ENCODE measurements at places on chromosomes 6 and 20.

GRCh38 chr20:34915749-34916455 lies 39.5 kb downstream of the ACSS2 start:
- DNase-seq: no peak

GRCh38 chr6:92708270-92708669 lies 711.1 kb downstream of the EPHA7 start:
- DNase-seq: no peak

- no peak for DNase-seq
These were observed 7.6 kb upstream of the LKAAEAR1 start for GRCh38 chr20:64091770-64092169.

- no peak for DNase-seq
These were observed 8.6 kb upstream of the IP6K3 start for GRCh38 chr6:33755070-33755869.

DNA sequence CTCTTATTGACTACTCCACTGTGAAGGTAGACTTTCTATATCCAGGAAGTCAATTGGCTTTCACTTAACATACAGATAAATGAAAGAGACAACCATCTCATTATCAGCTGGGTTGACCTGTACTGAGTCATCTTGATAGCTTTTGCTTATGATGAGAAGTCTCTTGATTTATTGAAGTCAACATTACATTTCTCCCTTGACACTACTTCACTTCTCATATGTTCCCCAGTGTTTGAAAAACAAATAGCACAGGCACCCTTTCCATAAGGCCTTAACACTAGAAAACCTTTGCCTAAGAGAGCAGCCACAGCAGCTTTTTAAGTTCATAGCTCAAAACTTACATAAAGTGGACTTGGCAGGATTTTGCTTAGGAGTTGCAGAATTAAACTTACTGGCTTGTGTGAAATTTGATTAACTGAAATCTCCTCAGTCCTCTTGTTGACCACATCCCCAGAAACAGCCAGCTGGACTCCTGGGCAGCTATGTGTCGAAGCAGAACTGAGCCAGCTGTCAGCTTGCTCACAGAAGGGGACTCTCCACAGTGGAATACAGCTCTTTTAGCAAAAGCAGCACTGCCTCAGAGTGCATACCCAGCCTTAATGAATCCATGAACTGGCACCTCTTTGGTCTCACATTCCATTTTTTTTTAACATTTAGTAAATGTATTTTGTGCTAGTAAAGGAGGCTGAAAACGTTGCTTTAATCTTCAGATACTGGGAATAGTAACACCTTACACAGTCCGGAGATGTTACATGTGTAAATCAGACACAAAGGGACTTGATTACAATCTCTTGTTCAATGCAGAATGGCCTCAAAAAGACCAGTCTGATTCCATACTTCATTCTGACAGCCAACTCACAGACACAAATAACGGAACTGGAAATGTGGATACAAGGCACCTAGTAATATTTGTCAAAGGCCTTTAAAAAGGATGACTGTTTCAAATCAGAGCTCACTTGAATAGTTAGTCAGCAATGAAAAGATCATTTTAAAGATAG lies 1532.7 kb downstream of the HACE1 start:
- DNase-seq: no peak

GRCh38 chr20:8952721-8953120 lies 116.2 kb upstream of the PLCB4 start:
- no peak for DNase-seq

GRCh38 chr20:35269055-35269781 lies 8.7 kb downstream of the MMP24OS start:
- peak; percentile 38 for DNase-seq

- DNase-seq: no peak
These were observed 94.7 kb downstream of the SMOC2 start for GRCh38 chr6:168535711-168536110.

- no peak for DNase-seq
These were observed 88.1 kb upstream of the IYD start for GRCh38 chr6:150280703-150281102.

GRCh38 chr6:136795996-136796395 lies 3.7 kb upstream of the MAP3K5 start:
- DNase-seq: no peak

DNA sequence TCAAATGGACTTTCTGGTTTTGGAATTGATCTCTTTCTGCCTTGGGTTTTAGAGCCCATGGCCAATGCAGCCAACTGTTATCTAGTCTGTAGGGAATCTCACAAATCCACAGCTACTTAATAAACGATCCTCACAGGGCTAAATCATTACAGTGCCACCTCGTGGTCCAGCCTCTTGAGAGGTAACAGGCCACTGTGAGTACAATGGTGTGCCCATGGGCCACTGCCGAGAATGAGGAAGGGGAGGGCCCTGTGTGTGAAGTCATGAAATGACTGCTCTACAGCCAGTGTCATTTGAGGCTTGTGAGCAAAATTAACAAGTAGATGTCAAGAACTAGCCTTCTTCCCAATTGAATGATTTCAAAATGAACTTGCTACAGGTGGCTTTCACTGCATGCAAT lies 54.3 kb upstream of the GMPR start:
- no peak for DNase-seq

DNA sequence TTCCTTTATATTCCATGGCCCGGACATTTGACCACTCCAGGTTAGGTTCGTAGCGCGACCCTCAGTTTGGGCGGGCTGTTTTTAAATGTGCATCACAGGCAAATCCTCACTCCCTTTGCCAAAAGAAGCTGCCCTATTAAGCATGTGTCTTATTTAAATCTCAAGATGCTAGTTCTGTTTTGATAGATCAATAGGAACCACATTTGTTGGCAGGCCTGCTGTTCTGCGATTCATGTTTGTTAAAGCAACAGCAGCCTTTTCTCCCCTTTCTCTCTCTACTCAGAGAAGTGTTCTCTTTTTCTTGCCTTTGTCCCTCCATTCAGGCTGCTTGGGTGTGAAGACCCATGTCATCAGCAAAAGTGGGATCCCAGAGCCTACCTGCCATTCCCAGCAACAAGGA lies 212.0 kb upstream of the SSTR4 start:
- no peak for DNase-seq

GRCh38 chr20:57130160-57130772 lies 136.2 kb downstream of the BMP7 start:
- DNase-seq: no peak

DNA sequence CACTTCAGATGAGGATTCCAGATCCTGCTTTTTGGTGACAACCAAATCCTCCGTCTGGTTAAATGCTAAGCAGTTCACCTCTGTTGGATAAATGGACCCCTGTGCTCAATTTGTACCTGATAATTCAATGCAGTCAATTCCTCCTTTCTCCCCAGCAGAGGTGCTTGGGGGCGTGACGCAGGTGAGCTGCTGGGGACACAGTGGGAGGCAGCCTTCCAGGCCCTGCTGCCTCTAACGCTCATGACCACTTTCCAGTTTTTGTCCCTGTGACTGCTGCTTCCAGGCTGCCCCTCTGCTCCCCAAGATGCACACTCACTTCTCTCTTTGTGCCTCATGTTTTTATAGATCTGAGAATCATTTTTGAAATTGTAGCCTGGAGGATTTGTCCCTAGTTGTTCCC lies 78.5 kb downstream of the TTLL2 start:
- DNase-seq: no peak

DNA sequence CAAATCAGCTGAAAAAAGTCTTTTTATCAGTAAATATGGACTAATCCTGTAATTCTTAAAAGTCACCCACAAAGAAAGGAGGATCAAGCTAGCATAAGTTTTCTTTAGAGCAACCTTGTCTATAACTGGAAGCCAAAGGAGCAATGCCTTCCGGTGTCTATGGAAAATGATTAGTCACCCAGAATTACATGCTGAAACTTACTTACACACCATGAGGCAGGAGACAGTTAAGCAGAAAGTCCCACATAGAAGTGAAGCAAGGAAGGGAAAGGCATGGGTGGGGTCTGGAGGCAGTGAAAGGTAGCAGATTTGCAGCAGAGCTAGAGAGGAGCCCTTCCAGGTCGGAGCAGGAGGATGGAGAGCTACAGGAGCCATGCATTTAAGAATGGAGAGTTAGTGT lies 153.7 kb upstream of the RIPOR2 start:
- no peak for DNase-seq

DNA sequence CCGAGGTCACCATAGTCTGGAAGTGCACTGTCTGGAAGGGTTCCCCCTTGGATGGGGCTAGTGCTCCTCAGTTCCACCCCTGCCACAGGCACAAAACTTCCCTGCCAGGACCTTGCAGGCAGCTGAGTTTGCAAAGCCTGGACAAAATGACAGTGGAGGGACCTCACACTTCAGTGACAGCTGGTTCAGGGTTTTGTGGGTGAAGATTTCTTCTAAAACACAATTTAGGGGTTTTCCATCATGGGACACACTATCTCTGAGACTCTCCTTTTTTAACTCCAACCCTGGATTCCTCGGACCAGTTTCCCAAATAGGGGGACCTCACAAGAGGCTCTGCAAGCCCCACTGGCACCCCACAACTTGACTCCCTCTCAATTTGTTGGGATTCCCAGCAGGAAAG lies 33.6 kb upstream of the PREX1 start:
- no peak for DNase-seq

GRCh38 chr6:71584712-71585436 lies 296.3 kb downstream of the OGFRL1 start:
- DNase-seq: no peak

GRCh38 chr6:20802596-20802995 lies 268.3 kb downstream of the CDKAL1 start:
- DNase-seq: no peak

DNA sequence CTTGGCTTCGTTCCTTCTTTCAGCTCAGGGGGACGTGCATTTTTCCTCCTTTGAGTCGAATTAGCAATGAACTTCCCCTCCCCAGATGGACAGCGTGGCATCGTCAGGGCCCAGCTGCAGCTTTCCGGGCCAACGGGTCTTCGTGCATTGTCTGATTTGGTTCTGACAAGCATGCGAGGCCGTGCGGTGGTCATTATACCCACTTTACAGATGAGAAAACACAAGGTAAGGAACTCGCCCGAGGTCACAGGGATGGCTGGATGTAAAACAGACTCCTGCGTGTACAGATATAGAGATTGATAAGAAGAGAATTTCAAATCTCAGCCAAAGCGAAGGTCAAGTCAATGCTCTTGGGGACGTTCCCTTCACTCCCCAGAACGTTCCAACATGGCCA lies 187.6 kb upstream of the SULF2 start:
- no peak for DNase-seq

- no peak for DNase-seq
These were observed 916.5 kb downstream of the QKI start for GRCh38 chr6:164331026-164331425.

- no peak for DNase-seq
These were observed 95.1 kb downstream of the LIN28B start for GRCh38 chr6:105051941-105052471.

DNA sequence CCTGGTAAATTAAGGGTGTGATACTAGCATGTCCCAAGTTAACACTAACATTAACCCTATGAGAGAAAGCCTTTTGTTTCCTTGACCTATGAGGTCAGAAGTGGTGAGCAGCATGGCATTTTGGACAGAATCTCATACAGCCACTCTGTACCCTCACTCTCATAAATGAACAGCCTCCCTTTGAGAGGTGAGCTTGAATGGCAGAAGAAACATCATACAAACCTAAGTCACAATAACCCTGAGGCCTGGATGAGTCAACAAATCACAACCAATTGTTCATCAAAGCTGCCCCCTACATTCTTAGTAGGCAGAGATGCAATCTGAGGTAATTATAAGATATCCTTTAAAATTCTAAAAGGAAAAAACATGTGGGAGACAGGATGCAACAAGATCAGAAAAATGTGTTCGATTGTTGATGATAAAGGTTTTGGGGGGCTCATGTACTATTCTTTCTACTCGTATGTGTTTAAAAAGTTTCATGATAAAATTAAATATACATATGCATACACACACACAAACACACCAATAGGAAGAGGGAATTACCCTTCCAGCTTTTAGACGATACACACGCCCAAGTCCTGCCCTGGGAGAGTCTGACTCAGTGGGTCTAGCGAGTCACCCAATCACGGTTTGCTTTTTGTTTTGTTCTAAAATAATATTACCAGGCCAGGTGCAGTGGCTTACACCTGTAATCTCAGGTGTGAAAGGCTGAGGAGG lies 117.3 kb downstream of the ARHGAP18 start:
- DNase-seq: no peak

GRCh38 chr6:99875068-99875467 lies 119.0 kb downstream of the MCHR2 start:
- DNase-seq: no peak

Data from naive thymus-derived CD8-positive, alpha-beta T cell (primary cell).